CD4-positive, CD25-positive, alpha-beta regulatory T cell (primary cell): ENCODE measurements at places on chromosomes 2 and 18. TPM values are rescaled to one million over a fixed set of nuclear protein-coding genes. Genes with fewer than 3 reads are reported as not detected.

SERPINB2 gene
- not detected for polyA plus RNA-seq

NAGK gene
- 80.8 TPM for polyA plus RNA-seq

PAX8 gene
- not detected for polyA plus RNA-seq

COL5A2 gene
- 0.15 TPM for polyA plus RNA-seq

CTAGE1 gene
- not detected for polyA plus RNA-seq

APLF gene
- polyA plus RNA-seq, result 1.9 TPM

GPR35 gene
- polyA plus RNA-seq, result 0.60 TPM

REG1A gene
- polyA plus RNA-seq, result not detected

COL6A3 gene
- polyA plus RNA-seq, result 1.5 TPM

AP1S3 gene
- polyA plus RNA-seq, result 2.2 TPM

WBP1 gene
- 36.6 TPM for polyA plus RNA-seq

BAZ2B gene
- 15.6 TPM for polyA plus RNA-seq

SALL3 gene
- polyA plus RNA-seq, result not detected

EFR3B gene
- 0.05 TPM for polyA plus RNA-seq

NAT8 gene
- polyA plus RNA-seq, result not detected

UGT1A4 gene
- not detected for polyA plus RNA-seq

ATP6V1C2 gene
- not detected for polyA plus RNA-seq

CHMP1B gene
- 67.6 TPM for polyA plus RNA-seq

VWC2L gene
- polyA plus RNA-seq, result not detected

ILKAP gene
- 52.4 TPM for polyA plus RNA-seq

VIL1 gene
- 0.28 TPM for polyA plus RNA-seq

FANCL gene
- 4.5 TPM for polyA plus RNA-seq

GULP1 gene
- polyA plus RNA-seq, result not detected

SERPINB12 gene
- polyA plus RNA-seq, result not detected

SLC40A1 gene
- polyA plus RNA-seq, result 13.0 TPM

PLEKHH2 gene
- 0.20 TPM for polyA plus RNA-seq

POMC gene
- 3.9 TPM for polyA plus RNA-seq

ABCB11 gene
- not detected for polyA plus RNA-seq

NXPH2 gene
- polyA plus RNA-seq, result not detected

ABCG5 gene
- not detected for polyA plus RNA-seq

FSHR gene
- not detected for polyA plus RNA-seq

ITPRIPL1 gene
- polyA plus RNA-seq, result 7.5 TPM

C18orf54 gene
- 1.8 TPM for polyA plus RNA-seq

BOLL gene
- 0.06 TPM for polyA plus RNA-seq

DNAJC5G gene
- not detected for polyA plus RNA-seq

STARD6 gene
- 0.55 TPM for polyA plus RNA-seq

SLC14A1 gene
- 16.3 TPM for polyA plus RNA-seq

AOX1 gene
- polyA plus RNA-seq, result not detected

ERFE gene
- not detected for polyA plus RNA-seq

RAD51AP2 gene
- not detected for polyA plus RNA-seq

CD302 gene
- 0.59 TPM for polyA plus RNA-seq

FARP2 gene
- 7.4 TPM for polyA plus RNA-seq

POTEC gene
- polyA plus RNA-seq, result not detected
